CD14-positive monocyte (primary cell): ENCODE measurements at places on chromosomes 13 and 19.
A peak's percentile ranks its signal among the peaks of the same experiment; 100 is the strongest.

- no peak for DNase-seq
Measured at GRCh38 chr13:114077933-114078325, 54.5 kb downstream of the RASA3 start.

- no peak for DNase-seq
Measured at GRCh38 chr13:77894743-77895142, 23.9 kb downstream of the EDNRB start.

GRCh38 chr19:18117364-18117691, 19.8 kb downstream of the MAST3 start:
- DNase-seq: no peak

GRCh38 chr13:20544201-20544923, 18.7 kb upstream of the CRYL1 start:
- peak; percentile 26 for DNase-seq

DNA sequence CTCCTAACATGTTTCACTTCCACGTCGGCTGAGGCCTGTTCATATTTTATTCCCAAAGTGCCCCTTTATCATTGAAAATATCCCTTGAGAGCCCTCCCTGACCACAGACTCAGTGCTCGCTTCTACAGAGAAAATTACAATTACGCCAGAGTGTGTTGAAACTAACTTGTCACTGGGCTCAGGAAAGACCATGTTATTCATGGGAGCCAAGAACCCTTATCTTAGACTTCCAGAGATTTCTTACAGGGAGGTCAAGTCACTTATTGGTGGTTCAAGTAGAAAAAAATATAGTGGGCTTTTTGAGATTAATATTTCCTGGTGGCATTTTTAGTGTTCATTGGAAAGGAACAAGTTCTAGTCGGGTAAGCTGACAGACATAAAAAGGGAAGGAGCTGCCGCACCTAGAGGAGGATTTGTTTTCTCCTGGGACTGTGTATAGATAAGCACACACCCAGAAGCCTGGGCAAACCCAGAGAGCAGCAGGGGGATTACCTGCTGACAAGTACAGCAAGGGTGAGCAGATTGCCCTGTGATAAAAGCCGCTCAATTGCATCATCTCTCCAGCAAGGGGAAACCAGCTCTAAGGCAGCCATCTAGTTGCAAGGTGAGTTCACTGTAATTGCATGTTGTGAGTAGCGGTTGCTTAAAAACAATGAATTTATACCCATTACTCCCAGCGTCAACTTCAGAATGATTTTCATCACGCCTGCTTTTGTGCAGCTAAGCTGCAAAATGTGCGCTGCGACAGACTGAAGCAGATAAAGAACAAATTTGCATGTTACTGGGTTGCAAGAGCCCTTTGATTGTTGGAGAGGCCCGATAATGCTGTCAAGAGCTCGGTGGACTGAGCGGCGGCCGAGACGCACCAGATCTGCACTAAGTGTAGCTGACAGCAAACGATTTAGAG, 46.2 kb downstream of the DCT start:
- no peak for DNase-seq
